Frontal cortex (tissue), 4 donors: ENCODE measurements at places on chromosomes 3 and 15. TPM values are rescaled to one million over a fixed set of nuclear protein-coding genes. Genes with fewer than 3 reads are reported as not detected.

NEK11 gene
- total RNA-seq: 28.1 TPM

UTS2B gene
- 0.41 TPM for total RNA-seq

SNX22 gene
- 7.7 TPM for total RNA-seq

GPR87 gene
- not detected for total RNA-seq

SLCO2A1 gene
- total RNA-seq: under 0.01 TPM

IL1RAP gene
- total RNA-seq: 13.9 TPM

ATP13A5 gene
- total RNA-seq: 0.41 TPM

C3orf22 gene
- total RNA-seq: not detected

MESP2 gene
- total RNA-seq: not detected

BTLA gene
- under 0.01 TPM for total RNA-seq

ELL3 gene
- 1.2 TPM for total RNA-seq

SERPINI1 gene
- total RNA-seq: 85.6 TPM
